ENCODE measurements at places on chromosomes 4 and X.

GRCh38 chr4:86688026-86688425, 93.9 kb downstream of the PTPN13 start:
- no peak for DNase-seq

DNA sequence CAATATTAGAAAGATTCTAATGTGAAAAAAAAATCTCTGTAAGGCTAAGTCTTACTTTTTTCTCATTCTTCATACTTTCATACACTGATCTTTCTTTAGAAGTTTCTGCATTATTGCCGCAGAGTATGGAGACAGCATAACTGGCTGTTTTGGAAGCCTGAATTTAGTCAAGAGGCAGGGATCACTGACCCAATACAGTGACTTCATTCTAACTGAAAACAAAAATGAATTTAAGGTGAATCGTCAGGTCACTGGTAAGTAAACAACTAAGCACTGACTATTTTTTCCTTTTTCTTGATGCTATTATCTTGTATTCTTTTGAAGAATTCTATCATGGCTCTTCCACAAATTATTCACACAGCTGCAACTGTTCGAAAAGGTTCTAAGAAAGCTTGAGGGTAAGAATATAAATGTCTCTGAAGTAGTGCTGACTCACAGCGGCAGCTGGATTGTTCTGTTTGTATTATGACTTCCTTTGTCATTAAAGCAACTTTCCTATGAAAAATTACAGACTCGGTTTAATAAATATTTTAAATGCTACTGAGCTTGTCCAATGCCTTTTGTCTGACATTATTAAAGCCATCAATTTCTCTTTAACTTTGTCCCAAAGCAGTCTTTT, 609.3 kb downstream of the FSTL5 start:
- no peak for DNase-seq

- DNase-seq = no peak
These were observed 55.1 kb upstream of the ZCCHC13 start for GRCh38 chrX:74248889-74249288.

GRCh38 chr4:86718152-86718551, 124.0 kb downstream of the PTPN13 start:
- DNase-seq = no peak

DNA sequence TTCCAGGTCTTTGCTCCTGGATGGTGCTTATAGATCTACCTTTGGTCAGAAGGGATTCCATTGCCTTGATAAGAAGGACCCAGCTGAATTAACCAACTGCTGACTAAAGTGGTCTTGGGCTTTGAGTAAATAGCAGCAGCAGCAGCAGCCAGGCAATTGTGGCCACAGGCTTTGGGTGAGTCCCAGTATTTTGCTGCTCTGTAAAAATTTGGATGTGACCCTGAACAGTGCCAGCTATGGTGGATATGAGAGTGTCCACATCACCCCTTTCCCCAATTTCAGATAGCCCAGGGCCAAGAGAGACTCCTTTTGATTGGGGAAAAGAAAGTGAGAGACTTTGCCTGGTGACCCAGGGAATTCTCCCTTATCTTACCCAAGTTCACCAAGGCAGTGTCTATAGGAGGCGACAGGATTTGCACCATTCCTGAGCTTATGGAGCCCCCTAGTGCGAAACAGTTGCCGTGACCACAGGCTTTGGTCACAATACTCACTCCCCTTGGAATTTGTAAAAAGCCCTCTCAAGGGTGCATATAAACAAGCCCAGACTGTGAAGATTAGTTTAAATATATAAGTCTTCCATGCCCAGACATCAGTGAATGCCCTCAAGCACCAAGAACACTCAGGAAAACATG, 518.0 kb downstream of the TMA16 start:
- DNase-seq = no peak

- DNase-seq = no peak
These were observed 115.0 kb upstream of the LDB2 start for GRCh38 chr4:17013382-17014006.

DNA sequence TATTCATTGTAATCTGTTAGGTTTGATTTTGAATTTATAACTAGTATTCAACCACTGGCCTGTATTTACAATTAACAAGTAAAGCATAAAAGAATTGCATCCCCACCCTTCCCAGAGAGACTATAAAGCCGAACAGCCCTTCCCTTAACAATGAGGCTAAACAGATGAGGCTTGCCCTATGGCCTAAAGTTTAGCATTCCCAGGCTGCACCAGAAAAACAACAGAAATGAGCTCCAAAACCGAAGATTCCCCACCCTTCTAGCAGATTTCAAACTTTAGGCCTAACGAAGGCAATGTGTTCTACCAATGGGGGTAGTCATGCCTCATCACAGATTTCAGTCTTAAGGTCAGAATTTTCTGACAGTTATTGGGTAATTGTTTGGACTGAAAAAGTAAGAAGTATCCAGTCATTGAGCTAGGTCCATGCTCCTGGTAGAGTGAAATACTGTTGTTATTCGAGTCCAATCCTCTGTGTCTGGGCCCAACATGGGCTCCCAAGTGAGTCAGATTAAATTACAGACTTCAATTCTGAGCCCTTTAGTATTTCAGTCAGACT, 197.6 kb downstream of the ANTXR2 start:
- DNase-seq = no peak

DNA sequence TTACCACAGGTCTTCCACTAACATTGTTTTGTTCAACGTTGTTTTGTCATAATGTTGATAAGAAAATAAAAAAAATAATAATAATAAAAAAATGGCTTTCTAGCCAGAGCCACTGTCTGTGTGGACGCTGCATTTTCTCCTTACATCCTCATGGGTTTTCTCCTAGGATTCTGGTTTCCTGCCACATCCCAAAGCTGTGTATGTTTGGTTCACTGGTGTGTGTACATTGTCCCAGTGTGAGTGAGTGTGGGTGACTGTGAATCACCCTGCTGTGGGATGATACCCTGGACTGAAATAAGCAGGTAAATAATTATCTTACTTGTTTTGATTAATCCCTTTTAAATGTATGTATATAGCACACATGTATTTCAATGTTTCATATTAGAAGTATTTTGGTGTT, 2154.4 kb upstream of the AGA start:
- no peak for DNase-seq

DNA sequence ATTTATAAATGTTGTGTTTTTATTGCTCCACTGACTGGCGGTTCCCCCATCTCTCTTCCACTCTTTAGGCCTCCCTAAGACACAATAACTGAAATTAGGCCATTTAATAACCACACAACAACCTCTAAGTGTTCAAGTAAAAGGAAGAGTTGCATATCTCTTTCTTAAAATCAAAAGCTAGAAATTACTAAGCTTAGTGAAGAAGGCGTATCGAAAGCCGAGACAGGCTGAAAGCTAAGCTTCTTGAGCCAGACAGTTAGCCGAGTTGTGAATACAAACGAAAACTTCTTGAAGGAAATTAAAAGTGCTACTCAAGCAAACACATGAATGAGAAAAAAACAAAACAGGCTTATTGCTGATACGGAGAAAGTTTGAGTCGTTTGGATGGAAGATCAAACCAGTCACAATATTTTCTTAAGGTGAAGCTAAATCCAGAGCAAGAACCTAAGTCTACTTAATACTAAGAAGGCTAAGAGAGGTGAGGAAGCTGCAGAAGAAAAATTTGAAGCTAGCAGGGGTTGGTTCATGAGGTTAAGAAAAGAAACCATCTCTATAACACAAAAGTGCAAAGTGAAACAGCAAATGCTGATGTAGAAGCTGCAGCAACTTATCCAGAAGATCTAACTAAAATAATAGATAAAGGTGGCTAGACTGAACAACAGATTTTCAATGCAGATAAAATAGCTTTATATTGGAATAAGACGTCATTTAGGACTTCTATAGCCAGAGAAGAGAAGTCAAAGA, 194.0 kb upstream of the TTC29 start:
- no peak for DNase-seq

DNA sequence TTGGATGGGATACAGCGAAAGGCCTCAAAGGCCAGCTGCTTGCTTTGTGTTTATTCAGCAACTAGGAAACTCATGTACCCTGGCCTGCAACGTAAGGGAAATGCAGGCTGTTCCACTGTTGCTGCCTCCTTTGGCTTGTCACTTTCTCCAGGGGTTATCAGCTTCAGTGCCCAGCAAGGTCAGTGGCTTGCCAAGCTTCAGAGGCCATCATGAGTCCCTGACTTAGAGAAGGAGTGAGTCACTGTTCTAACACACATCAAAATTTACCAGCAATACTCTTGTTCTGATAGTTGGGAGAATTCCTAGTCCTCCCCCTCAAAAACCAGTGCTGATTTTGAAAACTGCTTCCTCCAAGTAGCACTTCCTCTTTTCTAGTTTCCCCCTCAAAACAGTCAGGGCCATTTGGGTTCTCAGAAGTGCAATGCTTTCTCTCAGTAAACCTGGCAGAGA, 250.8 kb downstream of the ARHGAP24 start:
- DNase-seq = no peak

GRCh38 chrX:63101879-63102620, 249.1 kb downstream of the SPIN4 start:
- DNase-seq = no peak

DNA sequence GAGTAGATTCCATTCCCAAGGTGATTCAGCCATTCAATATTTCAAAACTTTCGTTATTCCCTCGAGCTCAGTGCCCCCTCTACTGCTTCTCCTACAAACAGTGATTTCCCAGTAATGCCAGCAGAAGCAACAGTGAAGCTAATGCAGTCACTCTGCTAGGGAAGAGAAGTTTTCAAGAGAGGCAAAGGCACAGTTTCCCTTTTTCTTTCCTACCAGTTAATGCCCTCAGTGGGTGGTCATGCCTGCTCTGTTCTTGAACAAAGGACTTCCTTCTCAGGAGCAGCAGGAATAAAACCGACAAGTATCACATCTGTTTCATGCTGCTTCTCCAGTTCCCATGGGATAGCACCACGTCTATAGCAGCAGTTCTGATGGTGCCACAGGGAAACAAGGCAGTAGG, 317.2 kb downstream of the TENM3 start:
- DNase-seq = no peak

- DNase-seq = no peak
These were observed 41.2 kb downstream of the LONRF3 start for GRCh38 chrX:119015407-119016237.

DNA sequence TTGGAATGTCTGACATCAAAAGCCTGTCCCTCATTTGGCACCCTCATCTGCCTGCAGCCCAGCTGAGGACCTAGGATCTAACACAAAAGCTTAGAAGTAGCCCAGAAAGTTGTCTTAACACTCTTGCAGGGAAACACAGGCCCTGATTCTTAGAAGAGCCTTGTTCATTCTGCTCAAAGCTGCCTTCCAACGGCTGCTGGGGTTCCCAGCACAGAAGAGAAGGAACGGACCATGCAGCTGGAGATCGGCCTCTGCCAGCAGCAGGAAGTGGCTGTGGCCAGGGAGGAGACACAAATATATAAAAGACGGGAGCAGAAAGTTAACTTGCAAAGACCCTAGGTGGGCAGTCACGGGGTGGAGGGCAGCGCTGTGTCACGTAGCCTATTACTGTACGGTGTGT, 20.4 kb downstream of the PRPS2 start:
- no peak for DNase-seq

- no peak for DNase-seq
These were observed 13.0 kb upstream of the SEPSECS start for GRCh38 chr4:25172961-25173915.

- DNase-seq = no peak
These were observed 369.2 kb upstream of the NOCT start for GRCh38 chr4:138646383-138646782.

DNA sequence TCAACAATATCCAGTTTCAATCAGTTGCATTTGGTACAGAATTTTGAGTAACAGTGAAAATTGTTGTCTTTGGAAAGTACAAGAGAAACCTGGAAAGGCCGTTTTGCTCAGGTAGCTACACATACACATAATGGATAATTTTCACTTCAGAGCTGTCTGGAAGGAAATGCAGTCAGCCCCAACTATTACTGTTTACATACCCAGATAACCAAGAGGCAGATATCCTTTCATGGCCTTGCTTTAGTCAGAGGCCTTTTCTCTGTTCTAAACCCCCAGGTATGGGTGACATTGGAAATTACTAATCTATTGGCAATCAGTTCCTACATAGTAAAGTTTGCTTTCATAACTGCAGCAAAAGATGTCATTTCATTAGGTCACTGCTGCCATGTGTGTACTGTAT, 244.9 kb upstream of the EMCN start:
- no peak for DNase-seq

GRCh38 chrX:111445485-111445884, 33.5 kb upstream of the DCX start:
- no peak for DNase-seq

DNA sequence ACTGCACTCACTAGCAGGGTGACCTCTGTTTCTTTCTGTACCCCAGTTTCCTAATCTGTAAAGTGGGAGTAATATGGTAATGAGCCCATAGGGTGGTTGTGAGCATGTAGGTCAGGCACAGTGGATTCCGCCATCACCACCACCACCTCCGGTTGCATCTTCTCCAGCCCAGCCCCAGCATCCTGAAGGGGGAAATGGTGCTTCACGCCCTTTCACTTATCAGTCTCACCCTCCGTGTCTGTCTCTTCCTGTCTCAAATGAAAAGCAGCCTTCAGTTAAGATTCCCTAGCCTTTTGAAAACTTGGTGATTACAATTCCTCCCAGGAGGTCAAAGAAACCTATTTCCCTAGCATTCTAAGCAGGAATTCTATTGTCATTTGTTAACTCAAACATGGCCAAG, 16.9 kb upstream of the XPNPEP2 start:
- DNase-seq = no peak

GRCh38 chr4:113708250-113708649, 53.3 kb downstream of the CAMK2D start:
- no peak for DNase-seq

DNA sequence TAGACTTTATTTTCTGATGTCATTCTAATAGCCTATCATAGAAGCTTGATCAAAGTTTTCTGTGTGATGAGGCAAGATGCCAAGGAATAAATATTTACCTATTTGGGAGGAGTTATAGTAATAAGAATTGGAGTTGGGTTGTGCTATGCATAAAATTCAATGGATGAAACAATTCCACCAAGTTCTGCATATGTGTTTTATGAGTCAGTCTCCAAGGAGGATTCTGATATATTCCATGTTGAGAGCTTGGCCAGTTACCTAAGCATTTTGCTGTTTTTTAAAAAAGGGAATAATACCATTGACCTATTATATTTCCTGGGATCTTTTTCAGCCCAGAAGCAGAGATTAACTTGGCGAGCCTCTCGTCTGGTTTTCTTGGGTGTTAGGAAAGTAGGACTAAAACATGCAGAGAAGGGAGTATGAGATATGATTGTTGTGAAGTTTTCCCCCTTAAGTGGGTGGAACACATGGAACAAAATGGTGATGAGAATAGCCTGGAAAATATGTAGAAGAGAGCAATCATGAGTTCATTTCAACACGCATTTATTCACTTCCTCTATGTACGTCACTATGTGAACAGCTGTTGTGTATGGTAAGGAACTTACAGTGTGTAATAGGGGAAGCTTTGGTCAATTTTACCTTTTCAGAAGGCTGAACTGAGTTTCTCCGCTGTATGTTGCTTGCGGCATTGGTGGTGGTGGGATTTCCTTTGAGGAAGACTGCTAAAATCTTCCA, 39.2 kb downstream of the POLA1 start:
- no peak for DNase-seq

- DNase-seq = no peak
These were observed 1137.0 kb downstream of the PCDH18 start for GRCh38 chr4:136395212-136395722.

Data from stimulated activated CD8-positive, alpha-beta memory T cell treated with anti-CD3 and anti-CD28 coated beads, Interleukin-15, amount 100 ng/mL, for 4 hours (primary cell).